ENCODE measurements at places on chromosomes 6 and 20.

DNA sequence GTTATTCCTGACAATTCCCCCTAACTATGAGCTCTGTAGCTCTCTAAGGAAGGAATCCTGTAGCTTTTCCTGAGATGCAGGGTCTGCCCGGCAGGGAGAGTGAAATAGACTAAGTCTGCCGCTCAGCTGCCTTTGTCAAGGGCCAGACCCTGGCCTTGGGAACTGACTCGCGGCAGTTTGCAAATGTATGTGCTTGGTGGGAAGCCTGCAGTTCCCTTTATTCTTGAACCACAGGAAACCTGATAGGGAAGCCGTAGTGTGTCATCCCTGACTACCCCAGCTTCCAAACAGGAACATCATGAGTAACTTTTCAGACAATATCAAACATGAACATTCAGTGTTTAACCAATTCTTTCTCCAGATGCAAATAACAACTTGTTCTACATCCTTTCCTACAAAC is 78.7 kb upstream of the IFNGR1 start:
- DNase-seq, result peak; percentile 4

DNA sequence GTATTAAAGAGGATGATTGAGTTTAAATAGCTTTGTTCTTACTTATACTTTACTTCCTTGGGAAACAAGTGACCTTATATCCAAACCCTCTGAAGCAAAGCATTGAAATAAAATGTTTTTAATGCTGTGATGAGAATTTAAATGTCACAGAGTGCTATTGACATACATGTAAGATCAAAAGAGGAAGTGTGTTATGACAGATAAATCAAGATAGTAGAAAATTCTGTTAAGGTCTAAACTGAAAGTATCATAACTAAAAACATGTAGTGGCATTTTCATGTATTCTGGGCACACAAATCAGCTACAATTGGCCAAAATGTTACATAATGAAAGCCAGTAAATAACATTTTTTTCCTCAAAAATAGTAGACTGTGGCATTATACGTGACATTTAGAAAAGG is 318.0 kb downstream of the GRIK2 start:
- no peak for DNase-seq

DNA sequence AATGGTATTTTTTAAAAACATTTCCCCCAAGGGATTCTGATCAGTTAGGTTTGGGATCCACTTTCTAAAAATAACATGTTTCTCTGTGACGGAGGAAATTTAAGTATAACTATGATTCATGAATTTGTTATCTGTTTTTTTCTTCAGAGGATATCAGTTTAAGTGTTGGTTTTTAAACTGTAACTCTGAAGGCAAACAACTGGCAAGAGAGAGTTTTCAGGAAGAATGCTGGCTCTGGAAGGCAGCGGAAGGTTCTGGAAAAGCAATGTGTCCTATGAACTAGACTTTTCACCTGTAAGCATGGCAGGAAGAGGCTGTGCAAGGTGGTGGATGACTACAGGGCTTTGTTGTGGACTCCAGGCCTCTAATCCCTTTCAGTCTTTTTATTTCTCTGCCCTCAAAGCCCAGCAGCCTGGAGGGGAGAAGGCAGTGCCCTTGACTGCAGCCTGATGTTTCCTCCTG is 153.1 kb downstream of the GMPR start:
- no peak for DNase-seq

DNA sequence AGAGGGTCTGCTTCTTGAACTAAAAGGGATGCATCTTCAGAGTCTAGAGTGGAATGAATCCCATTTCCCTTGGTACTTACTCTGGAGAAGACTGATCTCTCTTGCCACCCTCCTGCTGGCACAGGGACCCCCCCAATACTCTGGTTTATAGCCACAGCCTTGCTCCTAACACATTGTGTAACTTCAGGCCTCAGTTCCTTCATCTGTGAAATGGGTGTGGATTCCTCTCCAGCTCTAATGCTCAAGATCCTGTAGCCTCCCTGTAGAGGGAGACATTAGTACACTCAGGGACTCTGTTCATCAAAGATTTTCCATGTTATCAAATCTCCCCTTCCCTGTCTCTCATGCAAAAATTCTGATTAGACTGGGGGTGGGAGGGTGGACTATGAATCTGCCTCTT is 315.7 kb upstream of the MOCS1 start:
- DNase-seq, result no peak

DNA sequence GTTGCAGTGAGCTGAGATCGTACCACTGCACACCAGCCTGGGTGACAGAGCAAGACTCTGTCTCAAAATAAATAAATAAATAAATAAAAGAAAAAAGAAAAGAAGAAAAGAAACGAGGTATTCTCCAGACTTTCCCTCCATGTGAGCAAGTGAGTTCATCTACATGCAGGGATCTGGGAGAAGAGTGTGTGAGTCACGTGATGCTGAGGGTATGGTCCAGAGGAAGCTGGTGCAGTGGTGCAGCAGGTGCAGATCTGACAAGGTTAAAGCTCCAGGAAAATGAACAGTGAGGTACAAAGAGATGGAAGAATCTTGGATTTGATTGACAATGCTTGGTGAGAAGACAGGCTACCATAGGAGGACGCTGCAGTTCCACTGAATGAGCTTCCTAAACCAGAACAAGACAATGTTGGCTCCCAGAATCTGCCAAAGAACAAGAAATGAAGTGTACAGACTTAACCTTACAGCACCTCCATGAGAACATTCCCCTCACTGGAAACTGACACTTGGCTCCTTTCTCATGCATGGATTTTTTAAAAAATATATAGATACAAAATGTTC is 79.5 kb upstream of the BTBD3 start:
- no peak for DNase-seq

- DNase-seq, result no peak
Observed at GRCh38 chr20:7841971-7842310, 98.3 kb downstream of the HAO1 start.

DNA sequence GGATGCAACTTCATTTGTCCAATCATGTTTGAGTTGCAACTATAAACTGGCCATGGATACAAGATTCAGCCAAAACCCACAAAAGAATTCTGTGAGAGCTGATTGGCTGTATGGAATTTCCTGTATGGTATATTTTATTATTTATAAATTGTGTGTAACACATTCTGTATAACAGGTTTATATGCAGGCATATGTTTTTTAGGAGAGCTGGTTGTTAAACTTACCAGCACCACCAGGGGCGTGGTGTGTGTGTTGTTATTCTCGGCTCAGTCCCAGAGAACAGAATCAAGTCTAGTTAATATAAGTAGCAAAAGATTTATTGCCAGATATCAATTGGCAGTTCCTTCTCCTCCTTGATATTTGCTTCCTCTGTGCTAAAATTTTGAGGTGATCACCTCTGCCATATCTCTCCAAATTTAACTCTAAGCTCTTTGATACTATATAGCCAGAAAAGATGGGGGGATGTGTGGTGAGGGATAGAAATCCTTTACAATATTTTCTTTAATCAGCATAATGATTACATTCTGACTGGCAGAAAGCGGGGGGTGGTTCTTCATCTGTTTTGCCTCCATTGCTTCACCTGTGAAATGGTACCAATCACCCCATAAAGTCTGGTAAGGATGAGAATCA is 22.9 kb downstream of the CNBD2 start:
- DNase-seq, result no peak

DNA sequence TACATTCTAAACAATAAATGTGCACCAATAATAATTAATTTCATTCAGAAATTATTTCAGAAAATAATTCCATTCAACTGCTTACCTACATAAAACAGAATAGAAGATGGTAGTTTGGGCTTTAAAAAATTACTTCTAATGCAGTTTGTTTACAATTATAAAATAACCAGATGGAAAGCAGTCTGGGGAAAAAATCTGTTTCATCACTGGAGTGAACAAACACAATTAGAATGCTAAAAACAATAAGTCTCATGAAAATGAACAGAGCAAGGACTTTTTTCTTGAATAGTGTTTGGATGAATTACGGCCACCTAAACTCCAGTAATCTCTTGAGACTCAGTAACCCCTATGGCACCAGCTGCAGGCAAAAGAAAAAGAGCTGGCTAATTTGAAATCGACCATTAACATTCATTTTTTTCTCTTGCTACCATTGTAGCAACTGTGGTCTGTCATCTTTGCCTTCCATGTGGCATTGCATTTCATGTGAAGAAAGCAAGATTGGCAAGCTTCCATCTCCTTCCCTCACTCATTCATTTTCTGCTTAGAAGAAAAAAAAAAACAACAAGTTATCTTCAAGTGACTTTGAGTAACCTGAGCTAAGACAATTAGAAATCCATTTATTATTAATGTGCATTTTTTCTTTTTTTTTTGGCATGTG is 88.4 kb upstream of the CEP85L start:
- DNase-seq, result no peak

GRCh38 chr6:104522533-104522932 is 337.2 kb downstream of the HACE1 start:
- no peak for DNase-seq

- no peak for DNase-seq
Observed at GRCh38 chr6:134288538-134289203, 29.2 kb downstream of the SGK1 start.

DNA sequence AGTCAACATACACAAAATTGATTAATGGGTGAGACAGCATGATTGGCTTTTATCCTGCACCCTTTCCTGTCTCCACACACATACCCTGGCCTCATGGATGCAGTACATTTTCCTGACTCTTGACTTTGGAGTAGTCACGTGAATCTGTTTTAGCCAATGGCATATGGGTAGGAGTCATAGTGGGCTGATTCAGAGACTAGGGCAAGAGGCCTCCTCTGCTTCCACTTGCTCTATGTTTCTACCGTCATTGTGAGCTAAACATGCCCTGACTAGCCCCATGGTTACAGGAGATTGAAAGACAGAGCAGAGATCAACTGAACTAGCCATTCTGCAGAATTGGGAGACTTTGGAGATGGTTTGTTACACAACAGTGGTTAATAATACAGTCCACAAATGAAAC is 850.0 kb downstream of the DHX35 start:
- DNase-seq, result no peak

GRCh38 chr20:2385026-2385425 is 4.3 kb downstream of the TGM6 start:
- no peak for DNase-seq

- no peak for DNase-seq
Observed at GRCh38 chr6:51800603-51801002, 286.8 kb downstream of the PKHD1 start.

- DNase-seq, result no peak
Observed at GRCh38 chr6:164322533-164322932, 908.0 kb downstream of the QKI start.

DNA sequence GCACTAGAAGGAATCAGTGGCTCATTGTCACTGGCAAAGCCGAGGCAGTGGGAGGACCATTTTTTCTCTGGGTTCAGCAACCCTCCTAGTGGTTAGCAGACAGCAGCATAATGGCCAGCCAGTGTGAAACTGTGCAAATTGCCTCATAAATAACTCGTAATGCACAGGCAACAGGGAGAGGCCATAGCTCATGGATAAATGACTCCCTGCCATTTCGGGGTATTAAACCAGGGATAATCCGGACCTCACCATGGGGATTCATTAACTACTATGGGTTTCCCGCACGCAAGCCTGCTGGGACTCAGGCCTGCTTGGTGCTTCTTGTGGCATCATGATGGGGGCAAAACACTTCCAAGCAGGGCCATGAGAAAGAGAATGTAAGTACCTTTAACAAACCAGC is 158.2 kb upstream of the CHD6 start:
- no peak for DNase-seq

DNA sequence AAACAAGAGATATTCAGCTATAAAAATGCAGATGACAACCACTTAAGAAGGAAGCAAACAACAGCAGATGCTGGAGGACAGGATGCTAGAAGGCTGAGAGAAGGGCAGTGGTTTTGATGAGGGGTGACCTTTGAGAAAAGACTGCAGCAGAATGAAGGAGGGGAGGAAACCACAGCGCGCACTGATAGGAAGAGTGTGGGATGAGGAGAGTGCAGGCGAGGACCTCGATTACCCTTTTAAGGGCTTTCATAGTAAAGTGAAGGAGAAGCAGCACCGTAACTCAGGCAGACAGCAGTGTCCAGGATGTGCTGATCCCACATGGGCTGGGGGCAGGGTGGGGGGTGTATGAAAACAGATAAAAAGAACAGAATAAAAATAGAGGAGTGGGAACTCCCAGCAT is 19.2 kb downstream of the ZBTB2 start:
- DNase-seq, result no peak

- DNase-seq, result no peak
Observed at GRCh38 chr6:137353346-137353745, 134.2 kb upstream of the IFNGR1 start.

Data from hippocampal formation (tissue), 2 donors.